Peyer's patch (tissue), 4 donors: ENCODE measurements at places on chromosomes 6 and 20. TPM values are rescaled to one million over a fixed set of nuclear protein-coding genes. Genes with fewer than 3 reads are reported as not detected.

Gene SIRPB1
- total RNA-seq = 2.5 TPM

Gene BPIFB1
- total RNA-seq = not detected

Gene NRN1
- 2.8 TPM for total RNA-seq

Gene OPN5
- not detected for total RNA-seq

Gene BPIFA1
- total RNA-seq = not detected

Gene SLC17A1
- total RNA-seq = not detected

Gene CCND3
- 66.7 TPM for total RNA-seq

Gene GPX6
- not detected for total RNA-seq

Gene VGLL2
- total RNA-seq = not detected

Gene CD24
- 62.9 TPM for total RNA-seq
